ENCODE measurements at places on chromosomes 6 and 20.

DNA sequence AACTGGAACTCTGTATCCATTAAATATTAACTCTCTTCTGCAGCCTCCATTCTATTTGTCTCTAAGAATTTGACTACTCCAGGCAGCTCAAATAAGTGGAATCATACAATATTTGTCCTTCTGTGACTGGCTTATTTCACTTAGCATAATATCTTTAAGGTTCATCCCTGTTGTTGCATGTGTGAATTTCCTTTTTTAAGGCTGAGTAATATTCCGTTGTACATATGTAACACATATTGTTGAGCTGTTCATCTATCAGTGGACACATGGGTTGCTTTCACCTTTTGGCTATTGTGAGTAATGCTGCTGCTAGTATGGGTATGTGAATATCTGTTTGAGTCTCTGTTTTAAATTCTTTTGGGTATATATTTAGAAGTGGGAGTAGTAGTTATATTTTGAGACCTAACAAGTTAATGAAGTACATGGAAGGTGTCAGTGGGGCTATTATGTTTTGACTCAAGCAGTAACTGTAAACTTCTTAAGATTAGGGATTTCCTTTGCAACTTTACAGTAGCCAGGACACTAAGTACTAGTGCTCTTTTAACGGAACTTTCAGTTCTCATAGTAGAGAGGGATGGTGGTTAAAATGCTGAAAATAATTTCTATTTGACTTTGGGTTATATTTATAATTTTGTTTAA is 29.7 kb upstream of the TMEM217 start:
- DNase-seq, result no peak

- DNase-seq, result no peak
Measured at GRCh38 chr6:119858901-119859300, 509.3 kb upstream of the MAN1A1 start.

GRCh38 chr6:47714802-47715201 is 16.4 kb downstream of the ADGRF4 start:
- no peak for DNase-seq

GRCh38 chr6:150144294-150144868 is 1.5 kb downstream of the PPP1R14C start:
- no peak for DNase-seq

GRCh38 chr6:47202644-47203205 is 107.0 kb downstream of the TNFRSF21 start:
- no peak for DNase-seq

GRCh38 chr20:38604873-38605303 is 3.3 kb downstream of the ARHGAP40 start:
- no peak for DNase-seq

GRCh38 chr6:73123632-73124329 is 101.5 kb downstream of the KHDC1L start:
- DNase-seq, result no peak

DNA sequence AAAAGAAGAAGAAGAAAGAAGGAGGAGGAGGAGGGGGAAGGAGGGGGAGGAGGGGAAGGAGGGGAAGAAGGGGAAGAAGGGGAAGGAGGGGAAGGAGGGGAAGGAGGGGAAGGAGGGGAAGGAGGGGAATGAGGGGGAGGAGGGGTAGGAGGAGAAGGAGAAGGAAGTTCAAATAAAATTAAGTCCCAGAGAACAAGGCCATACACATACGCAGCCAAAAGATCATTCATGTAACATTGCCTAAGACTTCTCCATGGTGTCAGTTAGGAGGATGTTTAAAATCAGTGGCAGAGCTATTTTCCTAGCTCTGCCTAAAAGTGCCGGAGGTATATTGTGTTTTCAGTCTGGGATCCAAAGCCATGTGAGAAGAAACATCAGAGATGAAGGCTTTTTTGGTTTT is 75.8 kb downstream of the PLCB4 start:
- no peak for DNase-seq
